GM12878 (cell line): ENCODE measurements at places on chromosomes 5 and 9.

DNA sequence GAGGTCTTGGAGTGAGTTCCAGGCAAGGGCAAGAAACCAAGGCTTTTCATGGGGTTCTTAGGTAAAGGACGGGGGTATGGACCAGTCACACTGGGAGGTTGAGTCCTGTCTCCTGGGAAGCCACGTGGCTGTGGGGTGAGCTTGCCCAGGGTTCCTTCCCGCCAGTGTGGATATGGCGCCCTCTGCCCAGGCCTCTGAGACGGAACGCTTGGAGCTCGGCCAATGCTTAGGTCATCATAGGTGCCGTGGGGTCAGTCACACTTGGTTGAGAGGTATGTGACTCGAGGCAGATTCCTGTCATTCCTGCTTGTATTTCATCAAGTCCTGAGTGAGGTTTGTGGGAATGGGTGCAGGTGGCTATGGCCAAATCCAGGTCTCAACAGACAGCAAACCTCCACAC, 46.2 kb downstream of the TENT4A start:
- DNase-seq, result no peak

- DNase-seq, result no peak
These were observed 136.2 kb upstream of the TARS1 start for GRCh38 chr5:33304601-33305000.

DNA sequence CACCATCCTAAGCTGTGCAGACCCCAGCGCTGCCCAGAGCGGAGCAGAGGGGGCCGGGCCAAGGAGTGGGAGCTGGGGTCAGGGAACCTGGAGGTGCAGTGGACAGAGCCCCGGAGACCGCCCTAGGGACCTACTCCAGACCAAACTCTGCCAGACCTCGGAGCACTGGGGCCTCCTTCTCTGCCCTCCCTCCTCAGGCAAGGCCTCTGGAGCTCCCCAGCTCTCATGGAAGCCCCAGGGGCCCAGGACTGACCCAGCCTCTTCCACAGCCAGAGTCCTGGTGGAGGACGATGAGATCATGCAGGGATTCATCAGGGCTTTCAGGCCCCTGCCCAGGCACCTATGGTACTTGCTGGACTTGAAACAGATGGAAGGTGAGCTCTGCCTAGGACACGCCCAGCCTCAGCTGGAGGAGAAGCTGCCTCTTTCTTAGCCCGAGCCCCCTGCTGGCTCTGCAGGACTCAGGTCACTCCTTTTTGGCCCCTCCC, 3.6 kb downstream of the PAEP start:
- no peak for DNase-seq

GRCh38 chr5:150305557-150305956, 2.9 kb upstream of the ARSI start:
- DNase-seq, result no peak

DNA sequence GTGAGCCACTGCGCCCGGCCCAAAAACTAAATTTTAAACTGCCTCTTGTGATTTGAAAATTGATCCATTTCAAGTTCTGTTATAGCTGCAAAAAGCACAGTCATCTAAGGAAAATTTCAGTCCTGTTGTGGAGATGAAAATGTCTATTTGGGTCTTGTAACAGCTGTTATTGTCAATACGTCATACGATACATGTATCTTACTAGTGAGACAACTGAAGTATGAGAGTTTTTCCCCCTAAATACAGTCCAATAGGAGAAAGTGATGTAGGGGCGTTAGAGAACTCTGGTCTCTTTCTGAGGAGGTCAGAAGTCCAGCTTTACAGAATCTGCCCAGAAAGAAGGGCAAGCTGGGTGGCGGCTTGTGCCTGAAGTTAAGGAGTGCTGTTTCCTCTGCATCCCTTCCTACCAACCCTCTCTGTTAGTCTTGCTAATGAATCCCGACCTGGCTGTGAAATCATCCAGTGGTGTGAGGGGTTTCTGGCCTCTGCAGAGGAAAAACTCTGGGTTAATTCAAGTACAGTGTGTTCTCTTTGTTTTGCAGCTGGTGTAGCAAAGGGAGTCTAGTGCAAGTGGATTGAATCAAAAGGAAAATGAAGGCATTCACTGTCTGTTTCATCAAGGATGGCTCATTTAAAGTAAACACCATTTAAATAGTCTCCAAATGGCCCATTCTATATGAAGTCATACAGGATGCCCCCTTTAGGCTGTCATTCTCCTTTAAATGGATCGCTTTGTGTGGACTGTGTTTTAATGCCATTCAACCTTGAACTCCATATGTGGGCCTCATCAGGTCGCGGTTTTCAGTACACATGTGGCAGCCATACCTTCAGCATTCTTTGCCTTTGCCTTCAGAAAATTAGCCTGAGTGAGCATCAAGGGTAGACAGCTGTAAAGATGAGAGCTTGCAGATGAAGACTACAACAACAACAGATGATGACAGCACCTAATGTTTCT, 59.0 kb downstream of the AOPEP start:
- DNase-seq, result no peak

GRCh38 chr5:34550247-34550646, 105.9 kb upstream of the RAI14 start:
- no peak for DNase-seq

DNA sequence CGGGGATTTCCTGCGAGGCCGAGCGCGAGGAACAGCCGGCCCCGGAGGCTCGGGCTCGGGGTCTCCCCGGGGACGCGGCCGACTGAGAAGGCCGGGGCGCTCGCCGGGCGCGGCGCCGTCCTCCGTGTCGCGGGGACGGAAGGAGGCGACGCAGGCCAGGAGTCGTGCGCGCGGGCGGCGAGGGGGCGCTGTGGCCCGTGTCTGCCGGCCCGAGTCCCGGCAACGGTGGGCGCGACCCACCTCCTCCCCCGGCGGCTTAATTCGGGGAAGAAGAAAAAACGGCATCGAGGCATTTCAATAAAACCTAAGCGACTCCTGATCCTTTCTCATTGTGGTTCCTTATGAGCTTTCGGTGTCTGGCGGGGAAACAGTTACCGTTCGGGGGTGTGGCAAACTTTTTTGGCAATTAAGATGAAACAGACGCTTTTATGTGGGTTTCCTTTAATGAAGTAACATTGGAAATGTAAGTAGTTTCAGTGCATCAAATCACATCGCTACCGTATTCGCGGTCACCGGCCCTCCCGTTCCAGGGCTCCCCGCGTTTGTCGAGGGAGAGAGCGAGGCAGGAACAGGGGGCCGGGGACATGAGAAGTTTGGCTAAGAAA, 3.7 kb upstream of the IRX2 start:
- no peak for DNase-seq

GRCh38 chr9:114001794-114002261, 76.3 kb downstream of the AMBP start:
- DNase-seq, result no peak
